ENCODE measurements at places on chromosomes 3 and 15.

DNA sequence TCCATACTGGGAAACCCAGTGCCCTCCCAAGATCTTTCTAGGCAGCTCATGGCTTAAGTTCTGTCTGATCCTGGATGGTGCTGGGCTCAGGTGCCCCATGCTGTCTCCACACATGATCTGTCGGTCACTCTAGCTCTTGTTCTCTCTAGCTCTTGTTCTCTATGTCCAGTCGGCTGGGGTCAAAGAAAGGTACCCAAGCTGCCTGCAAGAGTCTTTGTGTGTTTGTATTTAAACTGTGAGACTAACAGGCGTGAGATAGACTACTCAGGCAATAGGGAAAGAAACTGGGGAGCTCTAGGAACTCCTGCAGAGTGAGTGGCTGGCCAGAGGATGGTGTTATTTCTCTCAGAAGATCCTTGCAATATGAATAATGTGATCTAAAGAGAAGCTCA, 40.2 kb downstream of the GPR156 start:
- no peak for DNase-seq

GRCh38 chr3:46100812-46101211, 73.5 kb upstream of the XCR1 start:
- no peak for DNase-seq

DNA sequence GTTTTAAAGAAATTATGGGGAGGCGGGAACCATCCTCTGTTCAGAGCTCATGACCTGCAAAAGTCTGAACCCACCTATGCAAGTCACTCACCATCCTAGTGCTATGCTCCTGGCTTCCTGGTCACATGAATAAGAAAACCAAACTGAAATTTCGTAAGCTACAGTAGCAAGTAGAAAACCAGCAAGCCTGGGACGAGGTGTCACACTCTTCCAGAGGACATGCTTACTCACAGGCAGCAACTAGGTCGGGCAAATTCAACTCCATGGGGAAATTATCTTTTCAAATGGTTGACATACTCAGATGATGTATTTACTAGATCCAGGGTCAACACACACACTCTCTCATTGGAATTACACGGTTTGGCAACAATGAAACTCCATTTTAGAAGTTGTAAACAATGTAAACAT, 31.3 kb downstream of the LDHAL6B start:
- DNase-seq = no peak

- DNase-seq = no peak
Measured at GRCh38 chr15:83570756-83571155, 83.2 kb upstream of the ADAMTSL3 start.

DNA sequence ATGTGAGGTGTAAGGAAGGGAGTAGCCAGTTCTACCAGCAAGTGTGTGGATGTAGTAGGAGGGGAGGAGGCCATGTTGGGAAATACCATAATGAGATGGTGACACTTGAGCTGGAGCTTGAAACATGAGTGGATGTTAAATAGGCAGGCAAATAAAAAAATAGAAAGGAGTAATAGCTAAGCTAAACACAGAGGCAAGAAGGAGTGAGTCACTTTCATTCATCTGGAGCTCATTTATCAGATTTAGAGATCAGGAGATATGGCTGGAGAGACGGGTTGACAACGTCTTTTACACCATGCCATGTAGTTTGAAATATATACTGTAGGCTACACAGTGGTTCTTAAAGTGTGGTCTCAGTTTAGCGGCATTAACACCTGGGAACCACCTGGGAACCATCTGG, 390.5 kb downstream of the DIPK2A start:
- peak; percentile 71 for DNase-seq

GRCh38 chr3:126765187-126766069, 61.4 kb downstream of the CHCHD6 start:
- no peak for DNase-seq

GRCh38 chr3:160748787-160749186, 7.2 kb upstream of the PPM1L start:
- DNase-seq = no peak

DNA sequence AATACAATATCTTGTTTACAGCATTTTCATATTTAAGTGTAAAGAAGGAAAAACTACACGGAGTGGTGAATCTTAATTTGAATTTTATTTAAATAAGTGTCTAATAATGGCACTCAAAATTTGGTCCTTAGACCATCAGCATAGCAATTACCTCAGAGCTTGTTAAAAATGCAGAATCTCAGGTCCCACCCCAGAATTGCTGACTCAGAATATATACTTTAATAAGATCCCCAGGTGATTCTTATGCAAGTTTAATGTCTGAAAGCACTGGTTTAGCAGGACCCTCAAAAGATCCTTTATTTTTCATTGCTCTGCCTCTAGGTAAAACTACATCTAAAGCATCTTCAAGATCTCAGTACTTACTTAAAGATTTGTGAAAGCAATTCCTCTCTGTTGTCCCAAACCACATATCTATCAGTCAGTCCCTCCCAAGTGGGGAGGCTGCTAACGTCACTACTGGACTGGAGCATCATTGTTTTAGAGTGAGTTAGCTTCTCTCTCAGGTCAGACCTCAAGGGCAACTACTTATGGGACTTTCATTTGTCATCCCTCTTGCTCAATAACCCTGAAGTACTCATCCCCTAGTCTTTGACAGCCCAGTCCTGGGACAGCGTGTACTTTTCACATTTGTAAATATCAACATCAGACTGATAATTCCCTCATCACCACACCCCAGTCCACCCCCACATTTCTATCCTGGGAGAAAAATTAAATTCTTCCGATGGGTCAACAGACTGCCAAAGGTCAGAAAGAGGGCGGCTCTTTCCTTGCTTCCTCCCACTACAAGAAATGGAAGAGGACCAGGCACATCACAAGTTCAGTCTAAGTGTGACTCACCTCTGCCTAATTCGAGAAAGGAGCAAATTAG, 76.7 kb downstream of the CBLB start:
- DNase-seq = peak; percentile 30

DNA sequence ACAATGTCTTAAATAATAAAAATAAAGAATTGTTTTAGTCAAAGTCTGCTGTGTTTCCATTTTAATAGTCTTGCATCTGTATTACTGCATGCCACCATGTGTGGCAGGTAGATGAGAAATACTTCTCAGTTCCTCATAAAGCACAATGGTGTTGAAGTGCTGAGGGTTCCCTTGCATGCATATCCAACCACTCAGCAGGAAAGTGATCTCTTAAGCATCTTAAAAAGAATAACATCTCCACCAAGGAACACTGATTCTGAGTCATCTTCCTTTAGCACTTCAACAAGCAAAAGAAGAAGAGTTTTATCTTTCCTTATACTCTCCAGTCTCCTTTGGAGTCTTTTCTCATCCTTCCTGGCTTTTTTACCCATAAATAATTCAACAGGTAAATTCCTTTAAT, 602.0 kb downstream of the TBL1XR1 start:
- DNase-seq = no peak

DNA sequence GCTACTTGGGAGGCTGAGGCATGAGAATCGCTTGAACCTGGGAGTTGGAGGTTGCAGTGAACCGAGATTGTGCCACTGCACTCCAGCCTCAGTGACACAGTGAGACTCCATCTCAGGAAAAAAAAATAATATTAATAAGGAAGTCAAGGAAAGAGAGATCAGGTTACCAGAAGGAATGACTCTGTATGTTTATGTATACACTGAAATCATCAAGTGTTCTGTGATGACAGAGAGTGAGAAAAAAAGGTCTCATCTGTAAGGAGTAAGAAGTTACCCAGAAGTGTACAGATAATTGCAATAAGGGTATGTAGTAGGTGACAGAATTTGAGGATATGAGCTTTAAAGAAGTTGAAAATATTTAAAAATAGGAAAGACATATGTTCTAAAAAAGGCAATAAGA, 4.3 kb upstream of the CCDC50 start:
- DNase-seq = no peak

GRCh38 chr15:84949043-84949442, 32.6 kb upstream of the PDE8A start:
- DNase-seq = no peak

- no peak for DNase-seq
Measured at GRCh38 chr3:30631243-30631904, 25.0 kb downstream of the TGFBR2 start.

DNA sequence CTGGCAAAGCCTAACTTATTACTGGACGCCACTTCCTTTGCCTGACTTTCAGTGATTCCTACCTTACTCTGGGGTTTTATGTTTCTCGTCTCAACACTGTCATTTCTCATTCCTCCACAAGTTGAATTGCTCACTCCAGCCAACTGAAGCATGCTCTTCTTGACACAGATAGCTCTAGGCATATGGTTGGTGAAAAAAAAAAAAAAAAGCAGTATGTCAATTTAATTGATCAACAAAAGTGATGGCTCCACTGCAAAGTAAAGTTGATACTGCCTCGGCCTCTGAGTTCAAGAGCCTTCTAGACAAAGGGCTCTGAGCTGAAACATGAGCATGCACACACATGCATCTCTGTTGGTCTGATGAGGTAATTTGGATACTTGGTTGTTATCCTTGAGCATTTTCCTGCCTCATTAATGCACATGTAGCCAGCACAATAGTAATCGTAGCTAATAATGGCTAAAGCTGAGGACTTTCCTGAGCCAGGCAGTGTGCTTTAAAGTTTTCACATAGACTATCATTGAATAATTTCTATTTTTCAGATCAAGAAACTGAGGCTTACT, 21.4 kb upstream of the UBE2Q2 start:
- DNase-seq = no peak

DNA sequence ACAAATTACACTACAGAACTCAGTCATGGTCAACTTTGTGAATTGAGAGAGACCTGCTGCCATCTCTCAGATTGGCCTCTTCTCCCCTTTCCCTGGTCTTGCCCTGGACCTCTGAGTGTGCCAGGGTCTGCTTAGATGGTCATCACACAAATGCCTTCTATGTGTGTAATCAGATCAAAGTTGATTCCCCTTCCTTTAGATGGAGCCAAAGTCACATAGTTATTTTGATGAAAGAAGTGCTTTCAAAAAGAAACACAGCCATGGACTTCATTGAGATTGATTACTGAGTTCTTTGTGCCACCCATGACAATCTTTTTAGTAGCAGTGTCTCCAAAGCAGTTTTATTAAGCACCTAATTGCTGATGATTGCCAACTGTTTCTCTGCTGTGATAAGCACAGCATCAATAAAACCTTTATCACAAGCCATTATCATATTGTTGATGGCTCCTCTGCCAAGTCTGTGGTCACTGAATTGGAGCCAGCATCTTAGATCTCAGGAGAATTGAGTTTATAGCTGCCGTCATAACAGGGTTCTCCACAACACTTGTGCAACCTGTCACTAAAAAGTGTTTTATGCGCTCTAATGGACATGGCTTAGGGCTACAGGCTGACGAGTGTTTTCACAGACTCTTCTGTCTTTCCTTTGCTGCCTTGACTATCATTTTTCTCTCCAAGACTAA, 149.7 kb upstream of the NUDT16 start:
- no peak for DNase-seq

GRCh38 chr3:186374376-186374775, 12.3 kb upstream of the DGKG start:
- no peak for DNase-seq

DNA sequence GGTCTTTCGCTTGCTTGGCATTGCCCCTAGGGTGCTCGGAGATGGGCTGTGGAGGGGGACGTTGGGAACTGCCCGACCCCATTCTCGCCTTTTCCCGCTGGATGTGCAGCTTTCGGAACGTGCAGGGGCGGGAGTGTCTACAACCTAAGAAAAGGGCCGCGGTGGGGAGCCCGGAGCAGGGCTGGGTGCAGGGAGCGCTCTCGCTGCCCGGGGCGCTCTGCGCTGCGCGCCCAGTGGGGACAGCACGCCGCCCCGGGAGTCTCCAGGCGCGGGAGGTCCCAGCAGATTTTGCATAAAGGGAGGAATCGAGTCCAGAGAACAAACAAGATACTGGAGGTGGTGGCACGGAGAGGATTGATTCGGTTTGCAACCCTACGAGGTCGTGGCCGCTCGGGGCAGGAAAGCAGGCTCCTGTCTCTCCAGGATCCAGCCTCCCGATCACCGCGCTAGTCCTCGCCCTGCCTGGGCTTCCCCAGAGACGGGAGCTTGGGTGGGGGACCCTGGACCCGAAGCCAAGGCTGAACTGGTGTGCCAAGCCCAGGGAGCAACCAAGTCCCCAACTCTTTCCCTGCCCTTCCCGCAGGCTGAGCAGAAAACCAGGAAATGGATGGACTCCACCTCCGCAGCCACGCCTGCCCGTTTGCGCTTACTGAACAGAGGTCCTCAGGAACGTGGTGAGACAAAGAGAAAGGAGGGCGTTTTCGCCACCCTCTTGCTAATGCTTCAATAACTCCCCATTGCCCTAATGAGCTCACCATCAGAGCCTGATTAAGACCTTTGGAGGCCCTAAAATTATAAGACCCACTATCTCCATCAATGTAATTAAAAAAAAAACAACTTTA, 59.7 kb downstream of the NOX5 start:
- no peak for DNase-seq

DNA sequence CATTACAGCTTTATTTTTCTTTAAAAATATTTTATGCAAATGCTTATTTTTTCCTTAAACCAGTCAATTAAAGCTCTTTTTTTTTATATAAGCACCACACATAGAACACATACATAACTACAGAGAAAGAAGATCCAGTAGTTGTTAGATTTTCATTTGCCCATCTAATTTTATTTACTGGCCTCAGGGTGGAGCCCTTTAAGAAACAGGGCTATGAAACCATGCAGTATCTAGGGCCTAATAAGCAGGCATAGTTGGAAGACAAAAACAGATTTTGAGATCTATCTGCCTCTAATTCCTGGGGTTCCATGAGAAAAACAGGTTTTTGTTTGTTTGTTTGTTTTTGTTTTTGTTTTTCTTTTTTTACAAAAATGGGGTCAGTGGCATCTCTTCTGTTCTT, 120.6 kb downstream of the BCHE start:
- DNase-seq = no peak

DNA sequence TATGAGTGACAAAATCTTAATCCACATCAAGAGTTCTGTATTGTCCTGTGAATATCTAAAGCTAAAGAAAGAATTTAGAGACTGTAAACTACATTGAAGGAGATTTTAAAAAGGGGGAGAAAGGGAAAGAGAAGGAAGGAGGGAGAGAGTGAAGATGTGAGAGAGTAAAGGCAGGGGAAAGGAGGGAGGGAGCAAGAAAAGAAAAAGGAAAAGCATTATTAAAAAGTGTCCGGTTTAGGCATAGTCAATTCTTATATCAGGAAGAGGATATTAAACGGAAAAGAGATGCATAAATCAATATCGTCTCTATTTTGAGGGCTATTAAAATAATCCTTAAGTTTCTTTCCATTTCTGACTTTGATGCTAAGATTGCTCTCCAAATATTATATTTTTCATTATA, 332.1 kb downstream of the ROBO2 start:
- no peak for DNase-seq

DNA sequence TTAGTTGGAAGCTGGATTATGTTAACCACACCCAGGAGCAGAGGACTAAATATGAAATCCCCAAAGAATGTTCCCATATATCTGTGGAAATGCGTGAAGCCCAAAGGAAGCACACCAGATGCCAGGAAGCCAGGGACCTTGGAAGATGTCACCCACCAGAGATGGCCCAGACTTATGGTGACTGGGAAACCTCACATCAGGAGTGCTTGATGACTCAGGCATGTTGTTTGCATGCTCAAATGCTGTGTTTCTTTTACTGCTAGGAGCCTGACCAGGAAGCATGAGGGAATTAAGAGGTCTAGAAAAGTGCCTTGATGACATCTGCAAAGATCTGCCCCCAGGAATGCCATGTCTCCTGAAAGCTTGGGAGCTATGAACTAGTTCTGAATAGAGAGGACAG, 109.0 kb upstream of the SLC2A2 start:
- DNase-seq = no peak
